Skeletal muscle cell (primary cell): ENCODE measurements at places on chromosomes 5 and 9.

DNA sequence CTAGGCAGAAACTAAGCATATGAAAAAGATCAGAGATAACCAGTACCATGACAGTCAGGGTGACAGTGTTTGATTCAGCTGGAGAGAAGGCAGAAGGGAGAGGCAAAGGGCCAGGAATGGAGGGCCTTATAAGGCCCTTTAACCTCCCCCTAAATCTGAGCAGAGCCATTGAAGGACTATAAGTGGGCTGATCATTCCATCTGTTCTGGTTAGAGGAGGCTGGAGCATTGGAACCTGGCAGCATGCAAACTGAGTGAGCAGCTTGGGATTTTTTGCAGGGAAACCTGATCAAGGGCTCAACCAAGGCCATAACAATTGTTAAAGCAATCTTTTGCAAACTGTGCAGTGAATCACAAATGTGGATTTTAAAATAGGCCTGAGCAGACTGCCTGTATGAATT is 174.5 kb upstream of the DAP start:
- DNase-seq: no peak

DNA sequence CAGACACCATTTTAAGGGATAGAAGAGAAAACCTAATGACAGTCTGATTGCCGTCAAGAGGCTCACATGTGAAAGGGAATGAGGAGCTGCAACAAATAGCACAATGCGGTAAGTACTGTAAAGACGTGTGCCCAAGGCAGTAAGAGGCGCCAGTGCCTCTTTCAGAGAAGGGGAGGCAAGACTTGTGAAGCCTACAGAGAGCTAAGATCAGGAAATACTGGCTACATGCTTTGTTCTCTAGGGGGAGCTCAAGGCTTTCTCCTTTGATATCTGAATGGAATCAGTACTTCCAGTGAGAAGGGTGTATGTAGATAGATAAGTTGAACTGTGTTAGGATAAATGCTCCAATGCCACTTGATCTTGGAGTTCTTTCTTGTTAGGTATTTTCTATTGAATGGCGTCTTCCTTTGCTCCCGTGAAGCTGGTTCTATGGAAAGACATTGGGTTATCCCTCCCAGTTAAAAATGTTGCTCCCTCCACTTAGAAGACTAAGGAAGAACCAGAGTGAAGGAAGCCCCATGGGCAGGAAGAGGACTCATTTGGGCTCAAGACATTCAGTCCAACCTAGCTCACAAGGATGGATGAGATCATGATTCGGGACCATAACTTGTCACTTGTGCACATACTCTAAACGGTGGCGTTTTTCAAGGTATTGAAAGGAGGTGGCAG is 23.5 kb upstream of the ALDOB start:
- peak; percentile 48 for DNase-seq

GRCh38 chr9:127451858-127452656 is 747 bp downstream of the LRSAM1 start:
- no peak for DNase-seq

DNA sequence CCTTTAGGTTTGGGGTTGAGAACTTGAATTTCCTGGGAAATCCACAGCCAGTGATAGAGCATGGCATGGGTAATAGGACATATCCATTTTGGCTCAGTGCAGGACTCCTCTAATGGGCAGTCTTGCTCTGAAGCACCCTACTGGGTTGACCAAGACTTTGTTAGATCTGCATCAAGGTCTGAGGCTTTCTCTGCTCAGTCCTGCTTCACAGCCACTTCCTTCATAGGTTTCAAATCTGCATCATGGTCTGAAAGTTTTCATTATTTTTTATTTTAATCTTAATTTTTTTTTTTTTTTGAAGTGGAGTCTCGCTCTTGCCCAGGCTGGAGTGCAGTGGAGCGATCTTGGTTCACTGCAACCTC is 36.5 kb downstream of the KIF2A start:
- no peak for DNase-seq

DNA sequence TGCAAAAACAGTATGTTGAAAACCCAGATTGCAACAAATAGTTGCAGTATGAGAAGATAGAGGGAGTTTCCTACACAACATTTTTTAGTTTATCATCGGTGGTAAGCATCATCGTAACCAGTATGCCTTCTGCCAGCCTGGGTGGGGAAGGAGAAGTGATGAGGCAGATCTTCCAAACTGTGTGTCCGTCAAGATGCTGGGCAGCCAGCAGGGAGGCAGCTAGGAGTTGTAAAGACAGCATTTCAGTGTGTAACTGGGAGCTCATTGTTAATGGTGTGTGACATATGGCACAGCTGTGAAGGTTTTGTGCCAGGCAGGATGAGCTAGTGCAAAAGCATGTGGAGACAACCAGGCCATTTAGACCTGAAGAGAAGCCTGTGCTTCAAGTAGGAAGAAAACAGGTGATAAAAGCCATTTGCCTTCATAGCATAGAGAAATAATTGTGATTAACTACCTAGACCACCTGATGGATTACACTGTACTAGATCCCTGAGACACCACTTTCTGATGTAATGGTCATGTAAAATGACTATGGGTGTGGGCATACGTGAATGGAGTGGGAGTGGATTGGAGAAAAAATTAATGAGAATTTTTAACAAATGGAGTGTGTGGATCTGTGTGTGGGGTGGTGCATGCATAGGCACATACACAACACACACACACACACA is 347.0 kb upstream of the ADAMTSL1 start:
- DNase-seq: no peak

DNA sequence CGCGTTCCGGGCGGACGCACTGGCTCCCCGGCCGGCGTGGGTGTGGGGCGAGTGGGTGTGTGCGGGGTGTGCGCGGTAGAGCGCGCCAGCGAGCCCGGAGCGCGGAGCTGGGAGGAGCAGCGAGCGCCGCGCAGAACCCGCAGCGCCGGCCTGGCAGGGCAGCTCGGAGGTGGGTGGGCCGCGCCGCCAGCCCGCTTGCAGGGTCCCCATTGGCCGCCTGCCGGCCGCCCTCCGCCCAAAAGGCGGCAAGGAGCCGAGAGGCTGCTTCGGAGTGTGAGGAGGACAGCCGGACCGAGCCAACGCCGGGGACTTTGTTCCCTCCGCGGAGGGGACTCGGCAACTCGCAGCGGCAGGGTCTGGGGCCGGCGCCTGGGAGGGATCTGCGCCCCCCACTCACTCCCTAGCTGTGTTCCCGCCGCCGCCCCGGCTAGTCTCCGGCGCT is at the start of gene DAPK1:
TSS of gene DAPK1 (plus strand) at position 264 of the 442 bp plus-strand sequence. CDS start 1,211 bp downstream, outside the sequence.
- DNase-seq: no peak

- DNase-seq: no peak
Observed at GRCh38 chr5:120155873-120156272, 308.2 kb upstream of the PRR16 start.

DNA sequence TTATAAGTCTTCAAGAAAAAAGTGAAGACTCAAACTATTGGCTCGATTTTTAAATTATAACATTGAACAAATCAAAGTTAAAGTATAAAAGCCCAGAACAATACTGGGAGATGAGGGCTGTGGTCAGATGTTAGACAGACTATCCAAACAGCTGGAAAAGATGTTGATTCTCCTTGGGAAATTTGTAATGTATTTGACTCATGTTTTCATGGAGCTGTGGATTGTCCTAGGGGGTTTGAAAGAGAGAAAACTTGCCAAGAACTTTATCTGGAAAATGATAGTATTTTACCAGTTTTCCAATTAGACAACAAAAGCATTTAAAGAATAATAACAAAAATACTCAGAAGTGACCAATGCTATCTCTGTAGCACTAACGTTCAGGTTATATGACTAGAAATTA is 339.2 kb downstream of the ARL15 start:
- DNase-seq: no peak

- peak; percentile 78 for DNase-seq
Observed at GRCh38 chr9:88531920-88532698, 2.9 kb upstream of the NXNL2 start.

GRCh38 chr9:6512085-6512657 is 99.2 kb downstream of the UHRF2 start:
- DNase-seq: no peak

GRCh38 chr9:113221800-113222481 is 597 bp downstream of the SLC31A1 start:
- no peak for DNase-seq

DNA sequence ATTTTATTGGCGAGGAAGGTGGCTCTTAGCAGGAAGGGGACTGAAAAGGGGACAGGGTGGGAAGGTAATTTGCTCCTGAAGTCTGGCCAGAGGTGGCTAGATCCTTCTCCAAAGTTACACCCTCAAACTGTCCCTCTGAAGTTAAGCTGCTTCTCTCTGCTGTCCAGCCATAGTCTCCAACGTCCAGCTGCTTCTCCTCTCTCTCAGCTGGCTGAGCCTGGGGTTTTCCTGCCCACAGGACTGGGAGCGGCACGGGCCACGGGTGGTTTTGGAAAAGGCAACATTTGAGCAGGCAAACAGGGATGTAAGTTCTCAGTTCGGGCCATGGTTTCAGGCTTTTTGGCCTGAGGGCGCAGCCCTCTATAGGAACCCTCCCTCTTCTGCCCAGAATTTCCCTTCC is 128.3 kb downstream of the YIPF5 start:
- DNase-seq: no peak

DNA sequence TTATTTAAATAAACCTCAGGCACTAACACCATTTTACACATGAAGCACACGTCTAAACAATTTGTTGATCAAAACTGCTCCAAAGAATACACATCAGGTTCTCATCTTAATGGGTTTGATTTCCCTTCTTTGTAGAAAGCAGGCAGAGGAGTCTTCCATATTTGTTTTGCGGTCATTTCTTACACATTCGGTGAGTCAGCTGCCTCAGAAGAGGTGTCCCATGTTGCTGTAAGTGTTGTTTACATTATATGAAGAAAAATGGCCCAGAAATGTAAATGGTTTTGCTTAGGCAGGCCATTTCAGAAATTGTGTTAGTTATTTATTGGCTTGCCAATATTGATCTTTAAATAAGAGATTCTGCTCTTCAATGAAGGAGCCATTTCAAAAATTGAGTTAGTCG is 325.8 kb downstream of the TENT4A start:
- DNase-seq: no peak

- no peak for DNase-seq
Observed at GRCh38 chr9:127075624-127076372, 46.6 kb downstream of the ANGPTL2 start.

DNA sequence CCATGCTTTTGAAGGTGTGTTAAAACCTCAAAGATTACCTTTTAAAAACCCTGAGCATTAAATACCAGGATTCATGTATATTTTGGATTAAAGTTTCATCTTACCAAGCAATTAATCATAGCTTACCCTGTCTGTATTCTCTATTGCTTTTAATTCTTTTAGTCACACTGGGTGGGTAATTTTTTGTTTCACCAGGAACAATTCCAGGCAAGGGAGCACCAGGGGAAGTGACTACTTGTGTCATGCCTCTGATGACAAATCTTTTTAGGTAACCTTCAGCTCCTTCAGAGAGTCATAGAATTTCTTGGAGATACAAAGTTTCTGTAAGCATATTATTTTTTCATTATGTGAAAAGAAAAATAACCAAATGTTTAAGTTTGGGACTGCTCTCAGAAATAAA is 33.4 kb upstream of the ANXA1 start:
- no peak for DNase-seq

DNA sequence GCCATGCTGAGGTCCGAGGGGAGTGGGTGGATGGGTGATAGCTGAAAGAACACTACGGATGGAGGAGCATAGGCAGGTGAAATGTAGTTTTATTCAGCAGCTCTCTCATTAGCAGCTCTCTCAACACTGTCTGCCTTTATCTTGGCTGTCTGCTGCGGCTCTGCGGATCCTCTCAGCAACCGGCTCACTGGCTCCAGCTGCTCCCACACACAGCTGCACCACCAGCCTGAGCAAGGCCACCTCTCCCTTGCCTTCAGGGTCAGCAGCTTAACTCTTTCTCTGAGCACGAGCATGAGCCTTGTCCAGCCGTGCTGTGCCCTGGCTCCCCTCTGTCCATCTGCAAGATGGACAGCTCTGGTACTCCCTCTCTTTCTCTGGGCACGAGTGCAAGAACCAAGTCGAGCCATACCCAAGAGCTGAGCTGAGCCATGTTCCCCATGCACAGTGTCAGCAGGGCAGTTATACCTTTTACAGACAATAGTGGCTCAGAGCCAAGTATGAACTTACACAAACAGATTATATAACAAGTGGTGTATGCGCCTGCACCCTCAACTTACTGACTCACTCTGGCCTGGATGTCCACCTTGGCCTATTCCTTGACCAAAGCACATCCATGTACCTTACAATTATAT is 108.5 kb downstream of the MACIR start:
- no peak for DNase-seq

- DNase-seq: no peak
Observed at GRCh38 chr9:126720661-126721563, 83.9 kb upstream of the ZBTB43 start.

DNA sequence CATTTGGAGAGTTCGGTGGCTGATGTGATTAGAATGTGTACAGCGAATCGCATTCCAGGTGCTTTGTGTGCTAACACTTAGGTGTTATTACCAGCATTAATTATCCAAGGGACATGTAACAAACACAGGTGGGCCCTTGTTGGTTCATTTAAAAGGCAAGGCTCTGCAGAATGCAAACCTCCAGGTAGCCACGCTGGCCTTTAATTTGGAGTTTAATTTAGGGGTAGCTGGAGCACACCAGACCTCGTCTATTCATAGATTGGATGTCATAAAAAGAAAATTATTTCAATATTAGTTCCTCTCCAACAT is 191.1 kb downstream of the MAT2B start:
- DNase-seq: no peak

DNA sequence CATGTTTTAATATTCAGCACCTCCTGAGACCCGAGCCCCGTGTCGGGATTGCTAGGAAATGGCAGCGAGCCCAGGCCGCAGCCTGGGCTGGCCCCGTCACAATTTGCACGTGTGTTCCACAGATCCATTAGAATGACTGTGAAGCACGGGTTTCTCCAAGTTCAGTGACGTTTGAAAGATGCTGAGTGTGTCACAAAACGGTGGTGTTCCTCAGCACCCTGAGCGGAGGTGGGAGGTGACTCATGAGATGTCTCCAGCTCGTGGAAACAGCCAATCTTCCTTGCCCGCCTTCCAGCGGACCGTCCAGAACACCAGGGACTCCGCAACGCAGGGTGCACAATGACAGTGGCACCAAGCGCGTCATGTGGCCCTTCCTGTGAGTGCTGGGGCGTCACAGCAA is 412.8 kb downstream of the IRX2 start:
- DNase-seq: no peak

DNA sequence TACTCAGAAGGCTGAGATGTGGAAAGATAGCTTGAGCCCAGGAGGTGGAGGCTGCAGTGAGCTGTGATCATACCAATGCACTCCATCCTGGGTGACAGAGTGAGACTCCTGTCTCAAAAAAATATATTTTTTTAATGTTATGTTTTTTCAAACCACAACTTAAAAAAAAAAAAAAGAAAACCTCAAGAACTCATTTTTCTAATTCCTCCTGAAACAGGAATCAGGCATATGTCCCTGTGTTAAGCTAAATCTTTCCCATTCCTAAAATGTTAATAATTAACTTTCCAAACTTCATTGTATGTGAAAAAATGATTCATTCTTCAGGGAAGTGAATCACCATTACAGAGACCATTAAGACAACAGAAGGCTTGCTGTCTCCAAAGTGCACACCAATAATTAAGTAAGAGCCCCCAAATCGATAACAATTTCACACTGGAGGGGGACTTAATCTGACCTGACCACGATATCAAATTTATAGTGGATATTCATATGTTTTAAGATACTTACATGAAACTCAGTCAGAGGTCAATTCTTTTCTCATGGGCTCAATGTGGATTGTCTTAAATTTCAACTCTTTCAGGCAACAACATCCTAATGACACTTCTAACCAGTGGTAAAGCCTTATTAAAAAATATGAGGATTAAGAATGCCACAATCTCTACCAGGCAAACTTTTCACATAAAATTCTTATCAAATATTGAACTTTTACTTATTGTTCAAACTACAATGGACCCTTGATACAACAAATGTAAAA is 5.2 kb downstream of the CEMIP2 start:
- no peak for DNase-seq
